Right renal pelvis (tissue), 4 donors: ENCODE measurements at places on chromosomes 5 and 9.
A peak's percentile ranks its signal among the peaks of the same experiment; 100 is the strongest.

- DNase-seq = no peak
Observed at GRCh38 chr5:124895236-124895635, 148.8 kb upstream of the ZNF608 start.

GRCh38 chr9:90057361-90057760 is 452.5 kb downstream of the GADD45G start:
- no peak for DNase-seq

DNA sequence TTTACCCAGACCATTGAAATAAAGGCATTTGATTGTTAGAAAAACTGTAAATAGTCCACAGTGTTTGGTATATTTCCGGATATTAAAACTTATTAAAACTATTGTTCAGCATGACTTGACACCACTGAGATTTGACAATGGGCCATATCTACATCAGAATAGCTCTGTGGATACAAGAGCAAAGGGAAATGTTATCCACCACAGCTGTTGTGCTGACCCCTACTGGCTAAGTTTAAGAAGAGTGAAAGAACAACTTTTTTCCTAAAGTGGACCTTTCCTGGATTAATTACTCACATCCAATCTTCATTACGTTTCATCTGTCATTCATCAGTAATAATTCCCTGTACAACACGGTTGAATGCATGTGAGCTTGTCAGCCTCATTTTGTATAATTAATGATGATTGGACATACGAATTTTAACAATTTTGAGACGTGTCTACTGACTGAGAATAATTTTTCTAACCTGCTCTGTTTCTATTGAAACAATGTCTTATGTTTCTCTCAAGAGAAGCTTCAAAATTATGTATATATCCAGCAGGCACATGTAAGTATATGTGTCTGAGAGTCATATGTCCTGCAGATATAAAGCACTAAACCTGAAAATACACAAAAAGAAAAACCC is 1952.6 kb downstream of the MAT2B start:
- DNase-seq = peak; percentile 4

DNA sequence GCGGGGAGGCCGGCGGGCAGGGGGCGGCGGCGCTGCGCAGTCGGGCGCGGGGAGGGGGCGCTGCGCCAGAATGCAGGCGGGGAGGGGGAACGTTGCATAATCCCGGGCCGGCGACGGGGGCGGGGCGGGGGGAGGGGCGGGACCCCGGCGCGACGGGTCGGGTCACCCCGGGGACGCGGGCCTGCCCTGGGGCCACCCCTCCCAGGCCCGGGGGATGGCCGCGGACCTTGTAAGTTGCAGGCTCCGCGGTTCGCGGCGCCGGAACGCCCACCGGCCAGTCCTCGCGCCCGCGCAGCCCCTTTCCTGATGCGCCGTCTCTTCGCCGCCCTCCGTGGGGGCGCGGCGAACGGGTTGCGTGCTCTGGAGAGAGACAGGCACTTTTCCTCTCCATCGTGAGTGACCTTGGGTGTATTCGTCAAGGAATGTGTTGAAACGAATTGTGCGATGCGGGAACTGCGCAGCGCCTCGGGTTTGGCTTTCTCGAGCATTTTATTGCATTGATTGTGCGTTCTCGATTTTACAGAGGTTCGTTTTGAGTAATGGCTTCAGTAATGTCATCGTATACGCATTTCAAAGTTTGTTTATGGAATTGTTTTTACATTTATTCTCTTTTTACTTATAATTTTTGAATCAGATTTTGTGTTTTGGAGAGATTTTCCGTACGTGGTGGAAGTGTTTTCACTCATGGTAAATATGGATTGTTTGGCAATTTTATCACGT is 802 bp downstream of the SPIN1 start:
- DNase-seq = peak; percentile 51

DNA sequence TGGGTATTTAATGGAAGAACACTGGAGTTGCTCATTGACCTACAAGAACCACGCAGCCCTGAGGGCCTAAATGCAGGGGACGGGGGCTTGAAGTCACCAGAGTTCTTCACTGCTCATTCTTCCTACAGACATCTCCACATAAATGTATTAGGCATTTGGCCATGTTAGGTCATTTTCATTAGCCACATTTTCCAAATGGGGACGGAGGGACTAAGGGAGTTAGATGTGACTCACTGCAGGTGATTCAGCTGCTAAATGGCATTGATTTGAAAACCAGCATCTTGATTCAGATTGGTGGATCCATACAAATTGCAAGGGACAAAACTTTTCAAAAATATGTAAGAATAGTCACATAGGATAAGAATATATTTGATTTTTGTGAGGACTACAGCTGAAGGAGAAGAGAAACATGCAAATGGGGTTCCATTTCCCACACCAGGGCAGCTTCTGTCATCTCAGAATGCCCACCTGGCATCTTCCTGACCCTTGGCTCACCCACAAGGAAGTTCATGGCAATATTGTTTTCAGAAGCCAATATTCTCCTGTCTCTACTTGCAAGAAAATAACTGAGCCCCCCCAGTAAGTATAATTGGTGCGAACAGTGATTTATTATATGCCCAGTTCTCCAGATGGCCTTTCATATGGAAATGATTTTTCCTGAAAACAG is 264.8 kb downstream of the DOCK8 start:
- no peak for DNase-seq

GRCh38 chr9:99335280-99335679 is 113.2 kb downstream of the SEC61B start:
- DNase-seq = no peak

DNA sequence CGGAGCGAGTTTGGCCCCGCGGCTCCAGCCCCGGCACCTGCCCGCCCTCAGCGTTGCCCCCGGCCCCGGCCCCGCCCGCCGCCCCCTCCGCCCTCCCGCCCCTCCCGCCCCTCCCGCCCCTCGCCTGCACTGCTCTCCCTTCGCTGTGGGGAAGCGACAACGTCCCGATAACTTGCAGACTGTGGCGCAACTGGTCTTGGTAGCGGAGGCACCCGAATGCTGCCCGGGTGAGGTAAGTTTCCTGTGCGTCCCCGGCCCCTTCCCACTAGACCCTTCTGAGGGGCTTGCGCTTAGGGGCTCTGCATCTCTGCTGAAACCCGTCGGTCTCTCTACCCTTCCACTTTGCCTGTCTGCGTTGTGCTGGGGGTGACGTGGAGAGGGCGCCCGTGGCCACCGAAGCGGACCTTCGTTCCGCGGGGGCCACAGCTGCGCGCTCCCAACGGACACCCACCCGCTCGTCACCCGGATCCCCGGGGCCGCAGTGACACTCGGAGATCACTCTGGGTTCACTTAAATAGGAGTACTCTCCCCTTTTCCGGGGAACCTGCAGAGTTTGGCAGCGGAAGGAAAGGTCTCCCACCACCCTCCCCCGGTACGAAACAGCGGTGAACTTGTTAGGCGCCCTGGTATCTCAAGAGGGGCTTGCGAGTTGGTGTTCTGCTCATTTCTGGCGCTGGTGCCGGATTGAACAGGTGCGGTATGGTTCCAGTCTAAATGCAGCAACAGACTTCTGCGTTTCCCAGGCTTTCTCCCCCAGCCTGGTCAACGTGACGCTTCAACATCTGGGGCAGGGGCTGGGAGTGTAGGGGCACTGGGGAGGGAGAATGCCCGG is 707 bp downstream of the PIP5K1B start:
- DNase-seq = no peak

DNA sequence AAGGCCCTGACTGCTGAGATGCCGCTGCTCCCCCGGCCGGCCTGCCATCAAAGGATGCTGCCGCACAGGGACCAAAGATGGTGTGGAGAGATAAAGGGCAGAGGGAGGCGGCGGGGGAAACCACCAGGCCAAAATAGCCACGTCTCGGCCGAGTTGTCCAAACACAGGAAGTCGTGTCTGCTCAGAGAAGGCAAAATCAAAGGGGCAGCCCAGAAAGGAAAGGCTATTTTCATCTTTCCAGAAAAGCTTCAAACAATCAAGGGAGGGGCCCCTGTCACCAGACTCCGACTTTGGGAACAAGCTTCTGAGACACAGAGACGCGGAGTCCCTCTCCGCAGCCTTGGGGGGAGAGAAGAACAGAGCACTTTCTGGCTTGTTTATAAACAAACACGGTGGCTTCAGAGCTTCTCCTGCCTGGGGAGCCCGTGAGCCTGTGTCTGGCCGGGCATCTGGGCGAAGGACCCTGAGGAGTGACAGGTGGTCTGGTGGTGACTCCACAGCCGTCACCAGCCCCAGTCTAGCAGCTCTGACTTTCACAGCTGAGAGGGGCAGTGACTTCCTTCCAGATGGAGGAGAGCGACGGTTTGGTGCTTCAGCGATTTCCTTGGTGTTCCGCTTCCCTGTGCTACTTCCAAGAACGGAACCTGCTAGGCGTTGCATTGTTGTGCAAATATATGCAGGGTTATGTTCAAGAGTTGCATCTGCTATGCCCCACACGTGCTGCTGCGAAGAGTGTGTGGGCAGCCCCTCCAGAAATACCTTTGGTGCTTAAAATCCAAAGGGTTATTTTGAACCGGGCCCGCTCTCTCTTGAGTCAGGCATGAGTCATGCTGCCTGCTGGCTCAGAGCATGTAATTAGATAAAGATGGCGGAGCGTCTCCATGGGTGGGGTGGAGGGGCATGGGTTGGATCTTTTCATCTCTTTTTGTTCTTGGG is 24.0 kb downstream of the ADAMTSL2 start:
- DNase-seq = no peak

DNA sequence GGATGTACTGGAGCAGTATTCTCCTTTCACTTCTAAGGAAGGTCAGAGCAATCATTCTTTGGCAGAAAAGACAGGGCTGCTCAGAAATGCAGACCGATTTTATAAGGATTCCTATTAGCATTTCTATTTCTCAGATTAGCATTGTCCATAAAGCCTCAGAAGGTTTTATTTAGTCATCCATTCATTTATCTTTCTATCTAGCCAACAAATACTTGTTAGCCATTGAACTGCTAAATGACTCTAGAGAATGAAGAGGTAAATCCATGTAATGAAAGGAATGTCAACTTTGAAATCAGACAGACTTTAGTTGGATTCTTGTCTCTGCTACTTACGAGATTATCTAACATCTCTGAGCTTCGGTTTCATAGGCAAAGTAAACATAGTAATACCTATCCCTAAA is 165.2 kb downstream of the SLC25A46 start:
- no peak for DNase-seq

- DNase-seq = no peak
Observed at GRCh38 chr5:122864400-122864799, 19.0 kb downstream of the SNX24 start.

DNA sequence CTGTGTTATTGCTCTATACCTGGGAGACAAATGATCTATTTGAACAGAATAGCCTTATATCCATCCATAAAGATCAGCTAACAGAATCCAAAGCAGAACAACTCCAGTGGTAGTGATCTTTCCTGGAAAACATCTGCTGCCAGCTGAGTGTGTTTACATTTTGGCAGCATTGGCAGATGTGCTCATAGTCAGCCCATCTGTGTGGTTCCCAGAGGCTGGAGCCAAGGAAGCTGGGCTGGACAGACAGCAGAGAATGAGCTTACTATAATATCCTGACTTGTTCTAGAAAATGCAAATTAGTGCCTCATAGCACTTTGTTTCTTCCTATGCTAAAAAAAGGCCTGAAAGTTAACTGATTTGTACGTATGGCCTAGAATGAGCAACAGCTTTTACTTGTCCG is 99.7 kb downstream of the ST8SIA4 start:
- no peak for DNase-seq

DNA sequence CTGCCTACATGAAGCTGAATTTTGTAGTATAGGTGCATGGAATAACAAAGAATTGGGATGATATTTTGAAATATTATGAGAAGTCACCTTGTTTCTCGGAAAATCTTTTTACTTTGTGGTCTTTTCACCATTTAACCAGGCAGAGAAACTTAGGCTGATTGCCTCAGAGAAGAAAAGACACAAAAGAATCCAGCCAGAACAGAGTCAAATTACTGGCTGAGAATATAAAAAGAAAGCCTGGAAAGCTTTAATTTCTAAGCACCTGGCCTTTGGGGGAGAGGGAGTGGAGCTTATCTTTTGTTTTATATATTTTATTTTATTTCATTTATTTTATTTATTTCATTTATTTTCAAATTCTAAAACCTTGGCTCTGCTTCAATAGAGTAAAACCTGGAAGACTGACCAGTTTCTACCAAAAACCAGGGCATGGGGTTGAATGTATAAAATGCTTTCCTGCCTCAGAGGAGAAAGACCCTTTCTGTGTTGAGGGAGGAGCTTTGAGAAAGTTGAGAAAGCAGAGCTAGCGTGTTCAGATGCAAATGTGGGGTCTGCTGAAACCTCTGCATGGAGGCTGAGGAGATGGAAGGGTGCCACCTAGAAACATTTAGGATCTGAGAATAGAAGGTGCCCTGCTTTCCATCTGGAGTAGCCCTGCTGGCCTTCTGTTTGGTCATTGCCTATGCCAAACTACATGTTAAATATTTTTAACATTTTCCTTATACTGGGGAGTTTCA is 81.6 kb downstream of the NREP start:
- DNase-seq = no peak

DNA sequence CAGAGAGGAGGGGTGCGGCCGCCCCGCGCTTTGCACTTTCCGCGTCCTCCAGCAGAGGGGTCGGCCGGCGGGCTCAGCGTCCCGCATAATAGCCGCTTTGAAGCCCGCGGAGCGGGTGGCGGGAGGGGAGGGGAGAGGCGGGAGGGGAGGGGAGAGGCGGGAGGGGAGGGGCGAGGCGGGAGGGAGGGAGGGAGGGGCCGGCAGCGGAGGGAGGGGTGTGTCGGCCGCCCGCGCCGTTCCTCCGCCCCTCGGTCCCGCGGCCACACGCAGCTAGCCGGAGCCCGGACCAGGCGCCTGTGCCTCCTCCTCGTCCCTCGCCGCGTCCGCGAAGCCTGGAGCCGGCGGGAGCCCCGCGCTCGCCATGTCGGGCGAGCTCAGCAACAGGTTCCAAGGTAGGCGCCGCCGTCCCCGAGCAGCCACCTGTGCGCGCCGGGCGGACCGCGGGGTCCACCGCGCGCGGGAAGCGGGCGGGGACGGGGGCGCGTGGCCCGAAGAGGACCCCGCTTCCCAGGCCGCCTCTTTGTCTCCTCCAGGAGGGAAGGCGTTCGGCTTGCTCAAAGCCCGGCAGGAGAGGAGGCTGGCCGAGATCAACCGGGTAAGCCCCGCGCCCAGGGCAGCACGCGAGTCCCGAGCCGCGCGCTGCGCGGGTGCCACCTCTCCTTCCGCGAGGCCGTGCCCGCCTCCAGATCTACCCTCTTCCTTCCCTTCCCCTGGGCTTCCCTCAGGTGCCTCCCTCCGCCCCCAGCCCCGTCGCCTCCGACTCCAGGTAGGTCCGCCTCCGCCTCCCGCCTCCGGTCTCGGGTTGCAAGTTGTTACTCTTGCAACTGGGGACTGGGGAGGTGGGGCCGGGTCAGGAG is at the start of gene AIF1L:
AIF1L (plus strand) TSS at position 263 of the 857 bp plus-strand sequence; CDS start at position 362, 99 bp downstream.
- DNase-seq = peak; percentile 57
